ENCODE measurements at places on chromosomes 11 and 22.

GRCh38 chr11:131938351-131938751 is 567.9 kb downstream of the NTM start:
- no peak for DNase-seq

GRCh38 chr11:129888451-129888850 is 6.9 kb downstream of the NFRKB start:
- no peak for DNase-seq

DNA sequence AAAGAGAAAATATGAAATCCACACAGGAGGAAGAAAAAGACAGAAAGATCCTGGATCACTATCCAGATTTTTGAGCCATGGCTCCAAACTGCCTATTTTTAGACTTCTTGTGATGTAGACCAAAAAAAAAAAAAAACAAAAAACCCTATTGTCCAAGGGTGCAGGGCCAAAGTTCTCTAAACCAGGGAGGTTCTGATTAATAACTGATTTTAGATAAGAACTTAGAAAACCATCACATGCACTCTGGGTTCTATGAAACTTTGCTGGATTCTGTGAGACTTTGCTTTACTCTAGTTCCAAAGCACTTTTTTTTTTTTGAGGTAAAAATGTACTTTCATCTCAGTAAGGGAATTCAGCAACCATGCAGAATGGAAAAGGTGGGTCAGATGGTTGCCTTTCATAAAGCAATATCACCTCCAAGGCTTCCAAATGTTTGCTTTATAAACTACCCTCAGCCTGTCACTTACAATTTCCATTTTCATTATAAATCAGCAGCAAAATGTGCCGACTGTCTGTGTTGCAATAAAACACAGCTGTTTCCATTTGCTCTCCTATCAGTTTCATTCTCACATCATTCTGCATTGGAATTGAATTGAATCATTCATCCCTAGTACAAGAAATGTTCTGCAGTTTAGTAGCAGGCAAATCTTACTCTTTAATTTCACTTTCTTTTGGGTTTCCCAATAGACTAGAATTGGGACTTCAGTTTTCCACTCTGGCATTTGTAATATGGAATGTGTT is 1584.3 kb upstream of the RAG2 start:
- DNase-seq = no peak

DNA sequence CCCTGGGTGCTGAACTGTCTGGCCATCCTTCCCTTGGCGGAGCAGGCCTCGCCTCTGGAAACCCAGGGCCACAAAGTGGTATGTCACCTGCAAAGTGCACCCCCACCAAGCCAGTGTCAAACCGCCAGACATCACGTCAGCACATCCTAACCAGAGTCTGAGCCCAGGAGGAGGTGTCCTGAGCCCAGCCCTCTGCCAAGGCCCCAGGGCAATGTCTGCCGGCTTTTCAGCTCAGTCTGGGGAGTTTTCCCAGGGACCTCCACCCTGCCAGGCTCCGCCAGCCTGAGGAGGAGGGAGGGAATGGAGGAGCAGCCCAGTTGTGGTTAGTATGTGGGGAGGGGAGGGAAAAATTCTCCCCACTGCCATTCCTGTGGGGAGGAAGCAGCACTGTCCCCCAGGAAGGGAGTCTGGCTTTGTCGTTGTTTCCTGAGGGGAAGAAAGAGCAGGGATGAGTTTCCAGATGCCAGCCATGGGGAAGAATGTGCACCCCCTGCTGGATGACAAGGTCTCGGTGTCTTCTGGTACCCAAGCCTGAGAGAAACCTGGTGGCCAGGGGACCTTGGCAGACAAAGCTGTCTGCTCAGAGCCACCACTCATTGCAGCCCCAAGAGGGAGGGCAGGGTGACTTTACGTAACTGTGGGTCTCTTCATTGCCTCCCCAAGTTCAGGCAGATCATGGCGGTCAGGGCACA is 81.4 kb upstream of the CD82 start:
- peak; percentile 68 for DNase-seq

- no peak for DNase-seq
Measured at GRCh38 chr11:65917434-65918210, 1.2 kb downstream of the C11orf68 start.

- DNase-seq = no peak
Measured at GRCh38 chr11:87281496-87281895, 243.8 kb downstream of the TMEM135 start.

DNA sequence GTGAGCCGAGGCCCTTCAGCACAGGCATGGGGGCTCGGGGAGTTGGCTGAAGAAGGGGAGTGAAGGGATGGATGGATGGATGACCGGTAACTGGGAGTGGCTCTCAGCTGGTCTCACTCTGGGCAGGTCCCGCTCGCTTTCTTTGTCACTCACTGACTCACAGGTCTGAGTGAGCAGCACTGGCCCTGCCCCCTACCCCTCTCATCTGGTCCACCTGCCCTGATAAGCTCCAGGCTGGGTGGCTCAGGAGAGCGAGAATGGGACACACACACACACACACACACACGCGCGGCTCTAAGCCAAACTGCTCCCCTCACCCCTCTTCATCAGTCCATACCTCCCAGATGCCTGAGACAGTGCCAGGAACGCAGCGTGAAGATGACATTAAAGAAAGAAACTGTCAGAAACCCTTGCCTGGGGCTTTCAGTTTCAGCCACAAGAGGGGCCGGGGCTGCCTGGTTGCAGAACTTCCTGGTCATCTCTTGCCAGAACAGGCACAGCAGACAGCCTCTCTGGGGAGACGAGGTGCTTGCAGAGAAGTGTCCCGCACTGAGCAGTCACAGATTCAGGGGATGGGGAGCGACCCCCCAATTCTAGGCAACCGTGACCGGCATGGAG is 16.5 kb upstream of the SHISAL1 start:
- no peak for DNase-seq

- DNase-seq = no peak
Measured at GRCh38 chr11:4039011-4039410, 55.6 kb upstream of the RRM1 start.

- peak; percentile 83 for DNase-seq
Measured at GRCh38 chr11:73334384-73335203, 26.5 kb downstream of the ARHGEF17 start.

DNA sequence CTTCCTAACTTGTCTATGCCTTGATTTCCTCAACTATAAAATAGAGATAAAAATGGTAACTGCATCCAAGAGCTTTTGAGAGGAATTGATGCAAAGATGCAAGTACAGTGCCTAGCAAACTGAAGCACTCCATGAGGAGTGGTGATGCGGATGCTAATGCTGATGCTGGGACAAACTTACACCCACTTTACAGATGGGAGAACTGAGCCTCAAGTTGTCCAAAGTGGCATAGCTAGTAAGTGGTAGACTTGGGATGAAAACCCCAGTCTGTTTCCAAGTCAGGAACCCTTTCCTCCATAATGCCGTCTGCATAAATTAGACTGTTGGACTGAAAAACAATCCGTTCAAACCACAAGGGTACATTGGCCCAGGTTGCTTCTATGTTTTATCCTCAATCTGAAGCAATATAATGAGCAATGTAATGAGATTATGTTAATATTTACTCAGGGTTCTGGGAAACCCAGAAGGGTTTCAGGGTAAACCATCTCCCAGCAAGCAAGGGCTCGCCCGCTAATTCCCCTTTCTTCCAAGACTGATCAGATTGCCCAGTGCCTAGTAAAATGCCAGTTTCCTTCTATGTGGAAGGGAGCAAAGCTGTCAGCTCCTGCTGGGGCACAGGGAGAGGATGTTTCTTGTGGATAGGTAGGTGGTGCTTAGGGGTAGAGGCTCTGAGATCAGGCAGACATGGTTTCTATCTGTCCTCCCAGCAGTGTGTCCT is 10.4 kb upstream of the EHF start:
- no peak for DNase-seq

- no peak for DNase-seq
Measured at GRCh38 chr11:67252831-67253239, 13.4 kb upstream of the GRK2 start.

DNA sequence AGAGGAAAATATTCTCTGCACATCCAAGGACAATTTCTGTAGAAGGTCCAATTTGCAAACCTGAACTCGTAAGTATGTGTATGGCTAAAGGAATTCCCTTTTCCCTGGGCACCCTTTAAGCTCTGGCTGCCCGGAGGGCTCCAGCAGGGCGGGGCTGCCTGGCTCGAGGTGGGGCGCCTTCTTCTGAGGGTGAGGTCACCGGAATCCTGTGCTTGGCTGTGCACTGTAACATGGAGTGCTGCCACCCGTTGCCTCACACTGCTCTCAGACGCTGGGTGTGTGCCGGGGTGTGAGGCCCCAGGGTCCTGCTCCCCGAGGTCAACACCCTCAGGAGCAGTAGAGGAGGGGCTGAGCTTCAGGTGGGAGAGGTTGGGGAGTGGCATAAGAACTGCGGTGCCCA is 61.5 kb downstream of the SYN3 start:
- no peak for DNase-seq

DNA sequence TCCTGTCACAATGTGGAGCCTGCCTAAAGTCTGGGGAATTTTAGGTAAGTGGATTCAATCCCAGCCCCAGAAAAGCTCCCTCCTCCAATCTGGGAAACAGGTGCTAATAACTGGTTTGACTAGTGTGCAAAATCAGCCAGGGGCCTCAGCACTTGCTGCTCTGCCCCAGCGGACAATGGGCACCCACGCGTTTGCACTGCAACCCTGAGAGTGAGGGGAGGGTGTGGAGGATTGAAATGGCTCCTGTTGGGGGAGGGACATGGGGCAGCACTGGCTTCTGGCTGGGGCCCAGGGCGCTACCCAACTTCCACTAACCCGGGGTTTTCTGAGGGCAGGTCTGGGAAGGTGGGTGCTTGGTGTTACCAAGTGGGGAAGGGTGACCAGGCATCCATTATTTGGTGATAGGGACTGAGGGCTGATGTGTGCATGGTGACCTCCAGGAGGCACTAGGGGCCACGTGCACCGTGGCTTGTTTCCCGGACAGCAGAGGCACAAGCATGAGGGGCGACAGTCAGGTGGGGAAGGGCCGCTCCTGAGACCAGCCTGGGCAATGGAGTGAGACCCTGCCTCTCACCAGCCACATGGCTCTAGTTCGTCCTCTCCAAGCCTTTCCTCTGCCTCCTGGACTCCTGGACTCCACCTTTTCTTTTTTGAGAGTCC is 4.3 kb upstream of the PNPLA5 start:
- DNase-seq = no peak

DNA sequence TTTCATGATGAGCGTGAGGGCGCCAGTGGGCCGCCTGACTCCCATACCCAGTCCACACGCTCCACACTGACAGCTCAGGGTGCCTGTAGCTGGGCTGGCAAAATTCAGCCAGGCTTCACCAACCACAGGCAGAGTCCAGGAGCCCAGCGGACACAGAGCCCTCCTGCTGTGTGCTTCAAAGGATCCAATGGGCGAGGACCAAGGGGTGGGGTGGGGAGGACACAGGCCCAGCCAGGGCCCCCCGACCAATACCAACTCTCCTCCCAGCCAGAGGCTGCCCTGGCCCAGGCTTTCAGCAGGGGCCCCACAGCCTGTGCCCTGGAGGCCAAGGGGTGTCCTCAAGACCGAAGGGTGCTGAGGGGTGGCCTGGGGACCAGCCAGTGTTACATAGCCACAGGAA is 336.1 kb downstream of the CTTN start:
- DNase-seq = no peak

DNA sequence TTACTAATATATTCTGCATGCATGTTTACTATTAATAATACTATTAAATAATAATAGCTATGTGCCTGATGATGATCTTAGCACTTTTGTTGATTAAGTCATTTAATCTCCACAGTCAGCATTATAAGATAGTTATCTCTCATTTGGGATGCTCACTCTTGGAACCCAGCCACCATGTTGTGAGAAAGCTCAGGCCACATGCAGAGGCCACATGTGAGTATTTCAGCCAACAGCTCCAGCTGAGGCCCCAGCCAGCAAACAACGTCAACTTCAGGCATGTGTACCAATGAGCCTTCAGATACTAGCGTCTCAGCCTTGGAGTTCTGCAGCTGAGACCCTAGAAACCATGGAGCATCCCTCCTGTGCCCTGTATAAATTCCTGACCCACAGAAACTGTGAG is 798.1 kb upstream of the LRRC4C start:
- DNase-seq = no peak

- no peak for DNase-seq
Measured at GRCh38 chr11:123382555-123383074, 47.5 kb upstream of the GRAMD1B start.

GRCh38 chr11:47317064-47317828 is 35.3 kb downstream of the MYBPC3 start:
- no peak for DNase-seq

GRCh38 chr11:47388697-47389576 is 10.6 kb upstream of the SPI1 start:
- no peak for DNase-seq

GRCh38 chr11:93510196-93510873 is 32.9 kb downstream of the SMCO4 start:
- DNase-seq = no peak
